Stimulated activated naive CD8-positive, alpha-beta T cell treated with anti-CD3 and anti-CD28 coated beads, Interleukin-15, amount 100 ng/mL, for 72 hours (primary cell): ENCODE measurements at places on chromosomes 3 and 15.

DNA sequence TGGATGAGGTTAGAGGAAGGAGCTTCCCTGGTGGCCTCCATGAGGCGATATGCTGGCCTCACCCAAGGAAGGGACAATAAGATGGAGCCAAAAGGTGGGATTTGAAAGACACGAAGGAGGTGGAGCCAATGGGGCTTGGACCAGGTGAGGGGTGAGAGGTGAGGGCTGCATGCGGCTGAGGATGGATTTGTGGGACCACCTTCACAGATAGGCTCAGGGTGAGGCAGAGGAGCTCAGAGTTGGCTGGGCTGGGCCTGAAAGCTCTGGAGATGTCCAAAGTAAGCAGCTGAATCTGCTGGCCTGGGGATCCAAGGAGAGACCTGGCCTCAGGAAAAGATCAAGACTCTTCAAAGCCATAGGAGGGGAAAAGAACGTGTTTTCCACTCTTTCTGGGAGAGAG is 49.8 kb downstream of the EXOG start:
- no peak for DNase-seq

DNA sequence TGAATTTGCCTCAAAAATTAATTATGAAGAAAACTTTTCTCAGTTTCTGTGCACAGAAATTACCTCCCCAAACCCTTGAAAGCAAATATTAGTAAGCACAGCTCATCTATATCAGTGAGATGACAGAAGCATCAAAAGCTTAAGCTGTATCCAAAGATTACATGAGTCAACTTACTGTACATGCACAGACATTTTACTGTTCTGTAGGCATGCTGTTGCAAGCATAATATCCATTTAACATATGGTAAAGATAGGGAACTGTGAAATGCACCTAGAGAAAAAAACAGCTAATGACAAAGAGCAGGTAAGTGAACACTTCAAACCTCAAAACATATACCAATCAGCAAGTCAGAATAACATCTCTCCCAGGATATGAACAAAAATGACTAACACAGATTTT is 20.9 kb downstream of the SHOX2 start:
- DNase-seq = no peak

DNA sequence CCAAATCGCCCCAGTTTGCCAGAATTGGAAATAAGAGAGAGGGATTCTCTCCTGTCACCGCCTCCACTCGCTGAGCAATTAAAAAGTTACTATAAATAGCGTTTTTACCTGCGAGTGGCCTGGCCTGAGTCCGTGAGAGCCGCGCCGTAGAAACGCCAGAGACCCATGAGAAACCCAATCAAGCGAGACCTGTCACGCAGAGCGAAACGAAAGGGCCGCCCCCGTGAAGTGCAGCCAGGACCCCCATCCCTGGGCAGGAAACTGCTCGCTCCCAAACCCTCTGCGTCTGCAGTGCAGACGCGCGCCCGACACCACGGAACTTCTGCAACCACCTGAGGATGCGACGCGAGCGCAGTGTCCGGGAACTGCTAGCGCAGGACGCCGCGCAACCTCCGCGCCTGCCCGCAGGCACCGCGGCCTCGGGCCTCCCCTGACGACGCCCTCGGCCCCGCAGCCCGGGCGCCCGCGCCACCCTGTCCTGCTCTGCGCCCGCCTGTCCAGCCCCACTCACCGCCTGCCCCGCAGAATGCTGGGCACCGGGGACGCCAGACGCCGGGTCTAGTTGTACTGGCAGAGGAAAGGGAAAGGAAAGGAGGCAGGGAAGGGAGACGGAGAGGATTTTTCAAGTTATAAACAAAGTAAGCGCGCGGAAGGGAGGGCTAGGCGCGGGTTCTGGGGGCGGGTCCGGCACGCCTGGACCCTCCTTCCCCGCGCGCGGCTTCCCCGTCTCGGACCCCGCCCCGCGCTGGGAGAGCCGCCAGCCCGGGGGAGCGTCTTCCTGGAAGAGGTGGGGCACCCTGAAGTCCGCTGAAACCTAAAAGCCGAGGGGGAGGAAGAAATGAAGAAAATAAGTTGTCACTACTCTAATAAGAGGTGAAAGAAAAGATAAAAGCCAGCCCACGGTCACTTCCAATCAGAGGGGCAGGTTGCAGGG is at the start of gene PLSCR4:
TSS of gene PLSCR4 (minus strand) at position 657 of the 934 bp plus-strand sequence. CDS start 29,034 bp downstream, outside the sequence.
- DNase-seq = peak; percentile 5

- no peak for DNase-seq
Measured at GRCh38 chr3:51986010-51986947, 2.9 kb downstream of the ACY1 start.

DNA sequence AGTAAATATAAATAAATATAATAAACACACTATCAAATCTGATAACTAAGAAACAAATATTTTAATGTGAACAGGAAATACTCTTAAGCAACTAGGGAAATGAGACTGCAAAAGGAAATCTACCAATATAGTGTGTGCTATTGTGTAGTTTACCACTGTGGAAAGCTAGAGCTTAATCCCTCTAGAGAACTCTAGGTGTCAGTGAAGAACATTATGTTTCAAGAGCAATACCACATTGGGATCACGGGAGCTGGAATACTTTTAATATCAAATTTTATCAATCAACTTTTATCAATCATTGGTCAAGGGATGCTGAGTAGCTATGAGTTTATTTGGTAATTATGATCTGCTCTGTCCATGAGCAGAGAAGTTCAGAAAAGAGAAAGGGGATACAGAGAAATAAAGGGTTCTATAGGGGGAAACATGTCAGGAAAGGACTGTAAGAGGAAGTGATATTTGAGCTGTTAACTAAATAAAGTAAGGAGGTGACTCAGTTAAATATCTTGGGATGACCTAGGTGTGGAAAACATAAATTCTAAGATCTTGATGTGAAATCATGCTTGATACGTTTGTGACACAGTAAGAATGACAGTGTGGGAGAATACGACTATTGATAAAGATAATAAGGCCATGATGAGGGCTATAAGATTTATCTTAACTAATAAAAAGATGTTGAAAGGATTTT is 762.2 kb upstream of the ALCAM start:
- no peak for DNase-seq

GRCh38 chr15:59818336-59818735 is 129.2 kb upstream of the BNIP2 start:
- DNase-seq = no peak

- no peak for DNase-seq
Measured at GRCh38 chr3:101128001-101128400, 134.8 kb upstream of the ABI3BP start.
